RWPE1 (cell line): ENCODE measurements at places on chromosomes 2 and 18.

- DNase-seq = peak; percentile 30
Measured at GRCh38 chr18:54608028-54608642, 17.1 kb downstream of the DYNAP start.

GRCh38 chr2:25552318-25552717 is 121.1 kb downstream of the DTNB start:
- DNase-seq = no peak

DNA sequence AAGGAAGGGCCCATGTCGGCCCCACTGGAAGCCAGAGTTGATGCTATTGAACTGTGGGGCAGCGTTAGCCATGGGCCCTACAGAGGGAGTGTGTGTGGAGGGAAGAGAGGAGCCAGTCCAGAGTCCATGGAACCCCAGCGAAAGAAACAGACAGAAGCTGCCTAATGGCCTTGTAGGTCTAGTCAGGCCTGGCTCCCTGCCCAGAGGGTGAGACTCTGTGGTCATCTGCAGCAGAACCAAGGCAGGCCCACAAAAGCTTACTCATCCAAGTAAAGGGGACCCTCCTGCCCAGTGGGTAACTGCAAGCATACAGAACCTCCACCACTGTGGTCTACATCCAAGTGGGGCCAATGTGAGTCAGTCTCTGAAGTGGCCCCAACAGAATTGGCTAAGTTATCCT is 439.8 kb downstream of the TGIF1 start:
- DNase-seq = no peak

GRCh38 chr2:128449226-128450061 is 130.8 kb upstream of the HS6ST1 start:
- DNase-seq = no peak

- DNase-seq = no peak
Measured at GRCh38 chr18:75864816-75865215, 437.3 kb upstream of the SMIM21 start.
